NCI-H2081 treated with DMSO at 0.1 percent for 48 hours (cell line): ENCODE measurements at places on chromosomes 16 and 17.

- no peak for DNase-seq
Observed at GRCh38 chr17:80891397-80892018, 100.1 kb upstream of the CHMP6 start.

DNA sequence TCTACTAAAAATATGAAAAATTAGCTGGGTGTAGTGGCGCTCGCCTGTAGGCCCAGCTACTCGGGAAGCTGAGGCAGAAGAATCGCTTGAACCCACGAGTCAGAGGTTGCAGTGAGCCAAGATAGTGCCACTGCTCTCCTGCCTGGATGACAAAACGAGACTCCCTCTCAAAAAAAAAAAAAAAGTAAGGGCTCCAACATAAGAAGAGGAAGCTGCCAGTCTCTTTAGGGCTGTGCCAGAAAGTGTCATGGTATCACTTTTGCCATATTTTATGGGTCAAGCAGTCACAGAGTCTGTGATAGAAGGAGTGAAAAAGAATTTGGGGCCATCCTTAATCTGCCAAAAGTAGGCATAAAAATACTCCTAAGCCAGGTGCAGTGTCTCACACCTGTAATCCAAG, 1.4 kb upstream of the PIPOX start:
- no peak for DNase-seq

GRCh38 chr17:70552230-70552981, 383.1 kb downstream of the KCNJ2 start:
- DNase-seq, result no peak

- DNase-seq, result no peak
Observed at GRCh38 chr16:24943471-24943870, 71.7 kb downstream of the ARHGAP17 start.

DNA sequence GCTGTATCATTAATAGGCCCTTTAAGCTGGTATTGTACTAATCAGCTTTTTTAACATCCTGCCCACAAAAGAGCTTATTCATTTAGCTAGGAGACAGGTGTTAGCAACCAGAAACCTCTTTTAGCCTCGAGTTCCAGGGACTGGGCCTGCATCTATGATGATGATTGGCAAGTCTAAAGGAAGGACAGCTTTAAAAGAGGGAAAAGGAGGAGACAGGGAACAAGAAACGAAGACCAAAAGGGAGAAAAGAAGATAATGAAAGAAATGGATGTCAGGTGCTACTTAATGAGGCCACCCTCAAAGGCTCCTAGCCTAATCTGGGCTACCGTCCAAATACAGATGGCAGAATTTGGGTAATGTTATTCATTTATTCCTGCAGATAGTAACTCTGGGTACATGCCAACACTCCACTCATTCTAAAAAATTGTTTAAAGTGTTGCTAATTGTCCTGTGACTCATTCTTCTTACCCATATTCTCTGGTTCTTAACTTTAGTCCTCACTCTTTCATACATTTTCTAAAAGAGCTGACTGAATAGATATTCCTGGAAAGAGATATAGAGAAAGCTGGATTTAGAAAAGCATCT, 18.7 kb upstream of the RFFL start:
- no peak for DNase-seq

- DNase-seq, result no peak
Observed at GRCh38 chr17:17941015-17941414, 31.2 kb downstream of the TOM1L2 start.

DNA sequence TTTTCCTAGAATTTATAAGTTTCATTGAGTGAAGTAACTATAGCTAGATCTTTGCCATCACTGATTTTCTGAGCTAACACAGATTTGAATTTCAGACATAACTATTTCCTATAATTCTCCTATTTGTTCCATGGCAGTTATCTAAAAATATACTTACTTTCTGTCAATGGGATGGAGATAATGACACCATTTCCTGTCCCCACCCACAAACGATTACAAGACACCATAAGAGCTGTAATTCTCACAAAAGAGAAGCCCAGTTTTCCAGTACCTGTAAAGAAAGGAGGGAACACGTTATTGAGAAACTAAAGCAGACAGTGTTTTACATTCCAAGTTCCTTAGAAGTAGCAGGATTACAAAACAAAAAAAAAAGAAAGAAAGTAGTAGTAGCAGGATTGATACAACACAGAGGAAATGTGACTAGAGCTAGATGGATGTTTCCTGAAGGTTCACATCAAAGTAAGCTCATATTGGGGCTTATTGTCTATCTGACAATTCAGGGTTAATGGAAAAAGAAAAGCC, 110.9 kb upstream of the TOB1 start:
- DNase-seq, result peak; percentile 17

DNA sequence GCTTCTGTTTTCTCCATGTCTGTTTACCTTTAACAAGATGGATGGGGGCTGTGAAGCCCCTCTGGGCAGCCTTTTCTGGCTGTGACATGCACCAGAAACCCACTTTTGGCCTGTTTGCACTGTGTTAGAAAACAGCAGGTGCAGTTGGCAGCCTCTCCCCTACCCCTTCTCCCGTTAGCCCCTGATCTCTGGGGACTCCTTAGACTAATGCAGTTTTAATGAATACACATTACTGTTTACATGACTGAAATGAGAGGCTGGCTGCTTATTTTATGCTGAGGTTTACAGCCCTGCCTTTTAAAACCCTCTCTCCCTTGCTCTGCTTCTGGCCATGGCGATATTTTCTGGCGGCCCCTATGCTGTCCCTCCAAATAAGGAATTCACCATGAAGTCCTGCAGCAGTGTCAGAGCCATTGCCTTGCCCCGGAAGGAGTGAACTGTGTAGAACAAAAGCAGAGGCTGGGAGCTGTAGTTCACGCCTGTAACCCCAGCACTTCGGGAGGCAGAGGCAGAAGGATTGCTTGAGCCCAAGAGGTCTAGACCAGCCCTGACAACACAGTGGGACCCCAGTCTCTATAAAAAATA, 79.3 kb downstream of the PRKCB start:
- no peak for DNase-seq

DNA sequence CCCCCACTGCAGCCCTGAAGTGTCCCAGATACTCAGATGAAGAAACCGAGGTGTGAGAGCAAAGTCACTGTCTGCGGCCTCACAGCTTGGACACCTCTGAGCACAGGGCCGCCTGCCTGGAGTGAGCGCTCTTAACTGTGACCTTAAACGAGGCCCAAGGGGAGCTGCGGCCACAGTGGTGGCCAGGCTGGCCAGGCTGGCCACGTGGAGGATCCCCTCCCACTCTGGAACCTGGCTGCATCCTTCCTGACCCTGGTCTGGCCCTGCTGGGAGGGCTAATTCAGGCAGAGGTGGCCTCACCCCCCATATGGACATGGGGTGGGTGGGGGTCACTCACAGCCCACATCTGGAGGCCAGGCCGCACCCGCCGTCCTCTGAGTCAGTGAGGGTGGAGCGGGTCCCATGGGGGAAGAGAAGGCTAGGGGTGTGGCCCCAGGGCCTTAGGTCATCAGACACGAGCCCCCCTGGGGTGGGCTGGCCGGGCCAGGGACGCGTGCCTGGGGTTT, 6.6 kb downstream of the VASN start:
- DNase-seq, result no peak

GRCh38 chr17:50893183-50893993, 27.2 kb upstream of the TOB1 start:
- DNase-seq, result no peak

DNA sequence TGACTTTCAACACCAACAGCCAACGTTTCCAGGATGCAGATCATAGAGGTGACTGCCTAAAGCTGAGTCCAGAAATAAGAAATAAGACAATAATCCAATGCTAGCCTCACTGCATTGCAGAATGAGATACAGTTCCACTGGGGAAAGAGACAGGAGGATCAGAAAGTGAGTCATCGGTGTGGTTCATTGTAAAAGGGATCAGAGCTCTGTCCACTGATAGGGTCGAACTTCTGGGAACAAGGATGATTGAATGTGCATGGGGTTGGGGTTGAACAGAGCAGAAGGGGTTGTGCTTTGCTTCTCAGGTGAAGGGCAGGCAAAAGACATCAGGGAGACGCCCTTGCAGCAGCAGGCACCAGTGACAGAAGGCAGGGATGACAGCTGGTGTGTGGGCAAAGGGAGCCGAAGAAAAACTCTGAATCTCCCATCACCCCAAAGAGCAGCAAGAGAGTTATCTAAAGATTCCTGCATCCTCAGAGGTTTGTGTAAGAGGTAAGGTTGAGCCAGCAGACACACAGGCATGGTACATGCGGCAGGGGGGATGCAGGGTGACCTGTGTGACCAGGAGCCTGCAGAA, 16.4 kb downstream of the CLEC10A start:
- DNase-seq, result no peak

- DNase-seq, result no peak
Observed at GRCh38 chr16:81012974-81013373, 6.0 kb downstream of the CENPN start.

GRCh38 chr16:64251742-64252141, 870.1 kb downstream of the CDH11 start:
- DNase-seq, result no peak

DNA sequence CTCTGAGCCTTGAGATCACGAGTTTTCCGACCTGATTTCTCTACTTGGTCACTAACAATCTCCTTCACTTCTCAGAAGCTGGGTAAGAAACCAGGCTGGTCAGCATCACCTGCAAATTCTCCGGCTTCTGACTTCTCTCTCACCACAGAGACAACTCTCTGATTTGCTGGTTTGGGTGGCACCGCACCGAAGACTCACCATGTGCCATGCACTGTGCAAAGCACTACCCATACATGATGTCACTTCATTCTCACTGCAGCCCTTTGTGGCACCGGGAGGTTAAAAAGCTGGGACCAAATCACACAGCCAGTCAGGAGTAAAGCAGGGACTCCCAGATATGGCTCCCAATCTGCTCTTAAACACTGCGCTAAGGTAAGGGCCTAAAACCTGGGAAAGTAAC, 647 bp downstream of the VAC14 start:
- DNase-seq, result no peak

- no peak for DNase-seq
Observed at GRCh38 chr17:68053231-68054013, 17.9 kb downstream of the KPNA2 start.

DNA sequence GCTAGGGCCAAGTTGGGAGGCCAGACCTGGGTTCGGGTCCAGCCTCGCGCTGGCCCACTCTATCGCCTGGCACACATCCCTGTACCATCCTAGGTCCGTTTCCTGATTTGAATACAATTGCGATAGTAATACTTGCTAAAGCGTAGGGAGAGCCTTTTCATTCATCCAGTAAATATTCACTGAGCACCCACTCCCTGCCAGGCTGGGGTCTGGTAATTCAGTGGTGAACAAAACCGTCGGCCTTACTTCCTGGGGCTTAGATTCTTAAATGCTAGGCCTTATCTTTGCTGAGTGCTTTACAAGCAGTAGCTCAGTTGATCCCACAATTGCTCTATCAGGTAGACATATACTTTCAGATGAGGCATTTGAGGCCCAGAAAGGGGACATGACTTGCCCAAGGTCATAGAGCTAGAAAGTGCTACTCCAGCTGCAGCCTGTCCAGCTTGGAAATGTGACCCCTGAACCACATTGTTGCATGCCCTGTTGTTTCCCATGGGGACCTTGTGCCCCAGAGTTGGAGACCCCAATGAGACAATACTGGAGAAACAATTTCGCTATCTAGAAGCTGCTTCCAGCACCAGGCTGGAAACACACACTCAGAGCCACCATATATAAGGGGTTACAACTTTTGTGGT, 691 bp downstream of the USB1 start:
- no peak for DNase-seq

GRCh38 chr17:17041018-17041521, 1.2 kb upstream of the MPRIP start:
- peak; percentile 34 for DNase-seq

- no peak for DNase-seq
Observed at GRCh38 chr17:43976963-43977837, 23.5 kb upstream of the PYY start.

GRCh38 chr16:9660898-9661297, 521.3 kb downstream of the GRIN2A start:
- DNase-seq, result no peak

GRCh38 chr17:73052923-73053322, 39.6 kb downstream of the SLC39A11 start:
- DNase-seq, result no peak
